ENCODE measurements at places on chromosomes 2 and 18. TPM values are rescaled to one million over a fixed set of nuclear protein-coding genes. Genes with fewer than 3 reads are reported as not detected.

DNA sequence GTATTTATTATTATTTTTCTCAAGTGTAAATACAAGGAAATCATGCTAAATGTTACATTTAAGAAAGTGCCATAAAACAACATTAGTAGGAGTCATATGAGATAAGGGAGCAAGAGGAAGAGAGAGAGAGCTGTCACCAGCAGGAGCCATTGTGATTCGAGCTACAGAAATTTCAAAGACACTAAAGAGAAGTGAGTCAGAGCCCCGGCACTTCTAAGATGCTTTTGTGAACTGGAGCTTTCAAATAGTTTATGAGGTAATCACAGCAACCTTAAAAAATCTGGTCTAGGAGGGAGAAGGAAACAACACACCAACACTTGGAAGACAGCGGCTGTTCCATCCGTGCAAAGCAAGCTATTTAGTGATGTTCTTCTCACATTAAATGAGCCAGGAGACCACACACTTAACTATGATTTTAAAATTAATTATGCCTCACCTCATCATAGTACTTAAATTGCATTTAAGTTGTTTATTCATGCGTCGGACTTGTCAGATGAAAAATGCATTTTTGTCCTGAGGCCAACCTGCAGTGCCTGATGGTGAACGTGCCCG lies 382.7 kb upstream of the SALL3 start:
- no peak overlapping the region for H3K27ac ChIP-seq
- no peak for DNase-seq
- H3K4me1 ChIP-seq = no peaks in the 10 kb centered on the region

RAB6C gene
- not detected for total RNA-seq

DNA sequence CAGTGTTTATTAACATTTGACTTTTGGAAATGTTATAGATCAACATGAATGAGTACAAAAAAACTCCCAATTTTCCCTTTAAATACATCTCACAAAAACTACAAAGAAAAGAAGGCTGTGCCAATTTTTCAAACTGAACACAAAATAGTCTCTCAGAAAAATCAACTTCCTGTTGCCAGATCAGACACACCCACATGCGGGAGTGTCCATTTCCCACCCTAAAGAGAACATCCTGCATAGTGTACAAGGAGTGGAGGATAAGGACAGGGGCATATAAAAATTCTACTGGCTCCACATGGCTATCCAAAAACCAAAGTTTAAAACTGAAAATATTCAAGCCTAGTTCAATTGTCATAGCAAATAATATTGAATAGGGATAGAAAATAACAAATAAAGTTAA lies 165.3 kb downstream of the ATAD2B start:
- no peaks in the 10 kb centered on the region for H3K27me3 ChIP-seq
- no peak overlapping the region for H3K27ac ChIP-seq
- peaks cover 2% of the 10 kb centered on the region for H3K36me3 ChIP-seq
- no peak for DNase-seq
- no peak overlapping the region for H3K4me3 ChIP-seq
- peaks cover 14% of the 10 kb centered on the region for H3K4me1 ChIP-seq

DNA sequence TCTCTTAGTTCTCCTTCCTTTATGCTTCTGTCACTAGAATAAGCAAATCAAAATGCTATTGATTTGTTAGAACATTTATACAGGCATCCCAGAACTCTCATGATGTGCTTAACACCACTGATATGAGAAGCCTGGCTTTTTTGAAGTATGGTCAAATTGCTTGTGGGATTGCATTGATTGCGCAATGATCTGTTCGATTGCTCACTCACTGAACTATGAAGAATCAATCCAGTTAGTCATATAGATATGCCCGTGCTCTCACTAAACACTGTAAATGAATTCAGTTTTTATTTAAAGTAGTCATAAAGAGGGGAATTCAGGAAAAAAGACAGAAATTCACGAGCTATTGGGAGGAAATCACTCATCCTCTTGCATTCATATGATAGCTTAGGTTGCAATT lies 1237.8 kb downstream of the SUCLG1 start:
- H3K27me3 ChIP-seq = no peaks in the 10 kb centered on the region
- H3K4me1 ChIP-seq = no peaks in the 10 kb centered on the region
- no peak overlapping the region for H3K27ac ChIP-seq
- H3K36me3 ChIP-seq = no peaks in the 10 kb centered on the region

SKOR2 gene
- total RNA-seq = not detected

GRCh38 chr2:134634054-134634753 lies 84.6 kb downstream of the TMEM163 start:
- H3K4me3 ChIP-seq = no peak overlapping the region
- no peaks in the 10 kb centered on the region for H3K4me1 ChIP-seq
- H3K36me3 ChIP-seq = no peaks in the 10 kb centered on the region
- H3K27ac ChIP-seq = no peak overlapping the region
- no peaks in the 10 kb centered on the region for H3K27me3 ChIP-seq

- H3K27ac ChIP-seq = no peak overlapping the region
- H3K4me1 ChIP-seq = peaks cover 1% of the 10 kb centered on the region
- H3K4me3 ChIP-seq = no peak overlapping the region
- no peak for DNase-seq
- no peaks in the 10 kb centered on the region for H3K27me3 ChIP-seq
- H3K36me3 ChIP-seq = no peaks in the 10 kb centered on the region
These were observed 26.0 kb downstream of the SNORC start for GRCh38 chr2:232896111-232896510.

DNA sequence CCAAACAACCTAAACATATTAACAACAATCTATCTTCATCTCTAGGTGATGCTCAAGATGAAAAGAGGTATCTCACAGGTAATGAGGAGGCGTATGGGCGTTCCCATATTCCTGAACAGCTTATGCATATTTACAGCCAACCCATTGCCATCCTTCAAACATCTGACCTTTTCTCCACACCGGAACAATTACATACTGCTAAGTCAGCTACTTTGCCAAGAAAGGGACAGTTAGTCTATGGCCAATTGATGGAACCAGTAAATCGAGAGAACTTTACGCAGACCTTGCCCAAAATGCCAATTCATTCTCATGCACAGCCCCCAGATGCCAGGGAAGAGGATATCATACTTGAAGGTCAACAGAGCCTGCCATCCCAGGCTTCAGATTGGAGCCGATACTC lies 68.0 kb downstream of the FAM171B start:
- H3K4me1 ChIP-seq = no peaks in the 10 kb centered on the region
- no peak overlapping the region for H3K27ac ChIP-seq
- H3K36me3 ChIP-seq = peaks cover 8% of the 10 kb centered on the region
- H3K27me3 ChIP-seq = no peaks in the 10 kb centered on the region

GRCh38 chr18:76490670-76491472 lies 4.2 kb downstream of the ZNF516 start:
- H3K27ac ChIP-seq = peak overlapping the region; percentile 28
- H3K4me3 ChIP-seq = peak overlapping the region; percentile 88

ID2 gene
- total RNA-seq = 389 TPM

DNA sequence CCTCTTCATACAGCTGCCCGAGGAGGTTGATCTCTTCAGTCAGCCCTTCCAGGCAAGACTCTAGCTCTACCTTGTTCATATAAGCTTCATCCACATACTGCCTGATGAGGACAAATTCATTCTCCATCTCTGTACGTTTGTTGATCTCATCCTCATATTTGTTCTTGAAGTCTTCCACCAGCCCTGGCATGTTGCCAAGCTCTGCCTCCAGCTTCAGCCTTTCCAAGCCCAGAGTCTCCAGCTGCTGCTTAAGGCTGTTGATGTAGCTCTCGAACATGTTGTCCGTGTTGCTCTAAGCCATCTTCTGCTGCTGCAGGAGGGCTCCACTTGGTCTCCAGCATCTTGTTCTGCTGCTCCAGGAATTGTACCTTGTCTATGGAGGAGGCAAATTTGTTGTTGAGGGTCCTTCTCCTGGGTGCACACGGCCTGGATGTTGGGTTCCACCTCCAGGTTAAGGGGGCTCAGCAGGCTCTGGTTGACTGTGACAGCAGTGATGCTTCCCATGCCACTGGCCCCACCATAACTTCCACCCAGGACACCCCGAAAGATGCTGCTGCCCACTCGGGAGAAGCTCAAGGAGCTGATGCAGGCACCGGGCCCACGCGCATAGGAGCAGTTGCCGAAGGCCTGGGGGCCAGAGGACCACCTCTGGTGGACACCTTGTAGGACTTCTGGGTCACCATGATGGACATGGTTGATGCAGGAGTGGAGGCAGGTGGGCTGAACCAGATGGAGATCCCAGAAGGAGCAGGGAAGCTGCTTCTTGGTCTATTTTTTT lies 30.3 kb downstream of the ICA1L start:
- 0 out of 2 replicates have a peak, but pooled peaks cover 1% of the 10 kb centered on the region for H3K36me3 ChIP-seq
- no peaks in the 10 kb centered on the region for H3K27me3 ChIP-seq
- H3K4me3 ChIP-seq = no peak overlapping the region
- no peak overlapping the region for H3K27ac ChIP-seq
- no peaks in the 10 kb centered on the region for H3K4me1 ChIP-seq
- DNase-seq = no peak

GRCh38 chr2:62054029-62054791 lies 141.7 kb upstream of the B3GNT2 start:
- H3K36me3 ChIP-seq = no peaks in the 10 kb centered on the region
- H3K4me1 ChIP-seq = no peaks in the 10 kb centered on the region
- no peak overlapping the region for H3K27ac ChIP-seq
- DNase-seq = no peak

DNA sequence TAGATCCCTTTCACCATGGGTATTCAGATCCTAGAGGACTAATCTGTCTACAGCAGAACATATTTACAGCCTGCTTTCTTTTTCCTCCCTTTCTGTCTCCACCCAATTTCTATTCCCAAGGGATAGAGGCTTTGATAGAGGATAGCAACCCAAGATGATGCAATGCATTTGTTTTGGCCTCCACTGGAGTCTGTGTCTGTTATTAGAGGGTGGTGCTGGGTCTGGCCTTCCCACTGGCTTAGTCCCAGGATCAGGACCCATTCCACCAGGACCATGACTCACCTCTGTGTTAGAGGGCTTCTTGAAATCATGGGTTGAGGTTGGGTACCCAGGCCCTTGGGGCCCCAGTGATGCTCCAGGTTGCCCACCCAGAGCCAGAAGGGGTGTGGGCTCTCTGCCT lies 239.7 kb upstream of the TNP1 start:
- no peak for DNase-seq
- no peaks in the 10 kb centered on the region for H3K27me3 ChIP-seq
- H3K36me3 ChIP-seq = no peaks in the 10 kb centered on the region
- H3K4me1 ChIP-seq = peaks cover 15% of the 10 kb centered on the region

- DNase-seq = peak; percentile 75
- H3K36me3 ChIP-seq = no peaks in the 10 kb centered on the region
- peak overlapping the region; percentile 98 for H3K4me3 ChIP-seq
- H3K27me3 ChIP-seq = no peaks in the 10 kb centered on the region
These were observed 156.4 kb upstream of the XPO1 start for GRCh38 chr2:61694312-61695274.

HAAO gene
- total RNA-seq = not detected

- no peak overlapping the region for H3K27ac ChIP-seq
- no peak for DNase-seq
- no peak overlapping the region for H3K4me3 ChIP-seq
- no peaks in the 10 kb centered on the region for H3K27me3 ChIP-seq
These were observed 24.5 kb downstream of the IRS1 start for GRCh38 chr2:226775032-226775509.

GRCh38 chr2:186256540-186256939 lies 229.5 kb upstream of the ZC3H15 start:
- DNase-seq = peak; percentile 44
- H3K4me3 ChIP-seq = no peak overlapping the region
- no peaks in the 10 kb centered on the region for H3K36me3 ChIP-seq
- no peaks in the 10 kb centered on the region for H3K27me3 ChIP-seq
- H3K27ac ChIP-seq = no peak overlapping the region

- DNase-seq = no peak
- H3K4me1 ChIP-seq = no peaks in the 10 kb centered on the region
- H3K27ac ChIP-seq = peak overlapping the region; percentile 78
- H3K4me3 ChIP-seq = peak overlapping the region; percentile 91
- no peaks in the 10 kb centered on the region for H3K36me3 ChIP-seq
- no peaks in the 10 kb centered on the region for H3K27me3 ChIP-seq
These were observed 481 bp downstream of the SLC30A6 start for GRCh38 chr2:32166115-32166574.

DNA sequence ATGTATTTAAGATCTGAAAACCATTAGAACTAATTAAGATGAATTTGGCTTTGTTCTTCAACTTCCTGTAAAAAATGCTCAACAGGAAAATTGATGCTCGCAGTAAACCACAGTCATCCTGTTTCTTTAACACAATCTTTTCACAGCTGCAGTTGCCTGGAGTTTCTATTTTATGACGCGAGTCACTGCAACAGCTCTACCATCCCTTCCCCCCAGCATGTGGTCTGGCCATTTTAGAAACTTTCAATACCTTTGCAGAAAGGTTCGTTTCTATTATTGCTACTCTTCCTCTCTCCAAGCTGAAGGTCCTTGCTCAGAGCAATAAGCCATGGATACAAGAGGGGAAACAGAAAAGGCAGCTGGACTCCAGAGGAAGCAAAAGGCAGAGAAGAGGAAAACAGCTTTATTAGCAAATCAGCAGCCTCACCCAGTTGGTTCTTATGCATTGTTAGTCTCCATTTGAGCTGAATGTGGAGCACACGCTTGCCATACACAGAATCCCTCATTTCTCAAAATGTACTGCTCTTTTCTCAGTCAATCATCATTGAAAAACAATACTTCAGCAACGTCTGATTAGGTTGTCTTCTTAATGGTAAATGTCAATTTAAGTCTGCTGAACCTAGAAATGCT lies 3.9 kb downstream of the WIPF1 start:
- H3K27me3 ChIP-seq = no peaks in the 10 kb centered on the region
- no peak overlapping the region for H3K4me3 ChIP-seq
- peak overlapping the region; percentile 60 for H3K27ac ChIP-seq
- peaks cover 18% of the 10 kb centered on the region for H3K4me1 ChIP-seq

DNA sequence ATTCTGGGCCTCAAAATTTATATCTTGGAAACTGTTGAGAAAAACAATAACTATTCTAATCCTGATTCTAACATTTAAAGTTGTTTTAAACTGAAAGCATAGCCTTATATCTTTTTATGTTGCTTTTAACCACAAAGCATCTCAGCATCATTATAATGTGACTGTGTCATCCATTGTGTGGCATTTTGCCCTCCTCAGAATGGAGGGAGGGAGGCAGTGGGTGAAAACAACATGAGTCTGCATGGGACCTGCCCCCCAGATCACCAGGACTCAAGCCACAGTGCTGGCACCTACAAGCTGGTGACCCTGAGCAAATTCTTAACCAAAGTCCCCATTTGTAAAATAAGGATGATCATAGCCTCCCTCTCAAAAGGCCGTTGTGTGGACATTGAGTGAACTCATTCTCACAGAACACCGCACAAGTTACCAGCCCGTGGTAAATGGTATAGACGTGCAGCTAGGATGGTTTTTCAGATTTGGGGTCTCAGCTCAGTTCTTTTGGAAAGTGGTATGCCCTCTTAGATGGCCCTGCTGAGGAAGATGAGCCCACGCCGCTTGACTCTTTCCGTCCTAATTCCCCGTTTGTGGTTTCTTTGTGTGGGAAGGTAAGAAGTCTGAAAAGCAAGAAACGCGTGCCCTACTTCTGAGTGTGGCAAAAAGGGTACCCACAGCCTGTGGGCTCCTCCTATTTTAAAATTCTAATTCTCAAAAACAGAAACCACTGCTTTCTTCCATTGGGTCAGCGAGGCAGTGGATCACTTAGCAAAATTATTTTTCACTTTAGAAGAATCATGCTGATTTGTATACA lies 305.0 kb upstream of the ID2 start:
- DNase-seq = no peak
- no peaks in the 10 kb centered on the region for H3K4me1 ChIP-seq
- no peak overlapping the region for H3K4me3 ChIP-seq
- no peak overlapping the region for H3K27ac ChIP-seq

TIMM21 gene
- total RNA-seq = 41.9 TPM

- no peaks in the 10 kb centered on the region for H3K4me1 ChIP-seq
- H3K27ac ChIP-seq = no peak overlapping the region
These were observed 47.3 kb upstream of the FZD7 start for GRCh38 chr2:201986463-201986735.

TMEM163 gene
- not detected for total RNA-seq

GRCh38 chr2:122031544-122032263 lies 276.3 kb downstream of the TSN start:
- H3K4me3 ChIP-seq = no peak overlapping the region
- peak; percentile 27 for DNase-seq
- no peak overlapping the region for H3K27ac ChIP-seq
